ENCODE measurements at places on chromosomes 2 and 18.

- no peak for DNase-seq
Observed at GRCh38 chr18:23977719-23978483, 36.7 kb upstream of the TTC39C start.

GRCh38 chr2:9441556-9441955 is 18.1 kb downstream of the CPSF3 start:
- no peak for DNase-seq

- no peak for DNase-seq
Observed at GRCh38 chr2:150981826-150982225, 279.8 kb downstream of the RBM43 start.

- no peak for DNase-seq
Observed at GRCh38 chr2:3114406-3115185, 263.0 kb downstream of the EIPR1 start.

DNA sequence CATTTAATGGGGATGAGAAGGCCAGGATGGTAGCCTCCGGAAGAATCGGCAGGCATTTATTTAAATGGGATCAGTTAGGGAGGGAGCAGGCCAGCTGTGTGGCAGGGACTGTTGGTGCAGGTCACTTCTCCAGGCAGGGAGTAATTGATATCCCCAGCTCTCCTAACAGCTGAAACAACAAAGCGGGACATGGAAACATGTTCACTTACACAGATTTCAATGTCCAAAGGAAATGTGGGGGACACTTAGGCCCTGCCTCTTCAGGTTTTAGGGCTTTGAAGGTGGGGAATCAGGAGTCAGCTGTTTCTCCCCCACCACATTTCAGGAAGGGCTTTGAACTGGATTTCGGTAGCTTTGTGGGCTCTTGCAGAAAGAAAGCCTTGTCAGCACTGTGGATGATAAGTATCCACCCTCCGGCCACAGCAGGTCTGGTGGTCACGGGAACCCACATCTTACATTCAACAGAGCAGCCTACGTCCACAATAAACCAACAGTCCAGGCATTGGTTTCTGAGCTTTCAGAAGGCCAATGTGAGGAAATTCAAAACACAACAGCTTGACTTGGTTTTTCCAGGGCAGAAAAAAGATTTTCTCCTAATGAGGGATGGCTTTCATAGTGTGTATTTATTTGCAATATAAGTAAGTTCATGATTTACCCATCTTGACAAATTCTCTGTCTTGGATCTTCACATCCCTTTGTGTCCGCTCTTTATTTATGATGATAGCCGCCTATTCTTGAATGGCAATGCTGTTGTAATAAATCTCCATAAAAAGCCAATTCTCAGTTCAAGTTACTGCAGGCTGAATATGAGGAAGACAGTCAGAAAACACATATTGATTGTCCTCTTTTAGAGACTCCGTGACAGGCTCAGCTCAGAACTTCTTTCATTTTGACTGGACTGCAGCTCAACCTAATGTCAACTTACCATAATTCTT is 96.6 kb upstream of the NRP2 start:
- no peak for DNase-seq

GRCh38 chr18:21444465-21445212 is 155.9 kb downstream of the ESCO1 start:
- DNase-seq: peak; percentile 10

GRCh38 chr2:240437861-240438809 is 2.7 kb downstream of the GPC1 start:
- DNase-seq: peak; percentile 27

GRCh38 chr2:96727431-96727830 is 12.4 kb downstream of the LMAN2L start:
- DNase-seq: no peak

DNA sequence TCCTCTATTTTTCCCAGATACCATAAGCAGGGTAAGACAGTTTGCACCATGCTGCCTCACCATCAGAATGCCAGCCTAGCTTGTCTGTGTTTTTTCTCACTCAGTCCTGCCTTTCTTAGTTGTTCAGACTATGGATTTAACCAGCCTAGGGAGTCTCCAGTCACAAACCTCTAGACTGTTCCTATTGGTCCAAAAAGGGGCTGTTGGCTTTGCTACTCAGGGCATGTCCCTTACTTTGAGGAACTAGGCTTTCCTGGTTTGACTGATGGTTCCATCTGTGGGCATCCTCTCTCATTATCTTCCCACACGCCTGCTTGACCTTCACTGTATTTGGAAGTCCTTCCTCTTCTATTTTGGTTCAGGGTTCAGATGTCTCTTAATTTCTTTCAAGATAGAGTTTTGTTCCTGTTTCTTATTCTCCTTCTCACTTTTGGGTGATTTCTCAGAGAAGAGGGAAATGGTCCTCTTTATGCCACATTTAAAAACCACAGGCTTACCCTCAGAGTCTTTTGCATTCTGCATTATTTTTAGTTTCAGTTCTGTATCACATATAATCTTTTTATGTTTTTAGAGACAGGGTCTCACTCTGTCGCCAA is 31.3 kb upstream of the TMEM131 start:
- no peak for DNase-seq

DNA sequence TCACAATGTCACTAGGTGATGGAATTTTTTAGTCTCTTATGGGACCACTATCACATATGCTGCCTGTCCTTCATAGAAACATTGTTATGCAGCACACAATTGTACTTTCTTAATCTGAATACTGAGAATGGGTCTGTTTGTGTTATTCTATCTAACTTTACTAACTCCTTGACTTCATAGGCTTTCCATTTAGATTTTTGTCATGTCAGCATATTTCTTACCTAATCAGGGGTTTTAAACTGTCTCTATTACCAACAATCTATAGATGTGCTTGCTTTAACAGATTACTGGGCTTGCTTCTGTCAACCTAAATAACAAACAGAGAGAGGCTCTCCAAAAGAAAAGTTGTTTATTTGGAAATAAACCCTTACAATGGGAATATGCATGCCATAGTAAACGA is 289.6 kb upstream of the ZNF804A start:
- DNase-seq: no peak

DNA sequence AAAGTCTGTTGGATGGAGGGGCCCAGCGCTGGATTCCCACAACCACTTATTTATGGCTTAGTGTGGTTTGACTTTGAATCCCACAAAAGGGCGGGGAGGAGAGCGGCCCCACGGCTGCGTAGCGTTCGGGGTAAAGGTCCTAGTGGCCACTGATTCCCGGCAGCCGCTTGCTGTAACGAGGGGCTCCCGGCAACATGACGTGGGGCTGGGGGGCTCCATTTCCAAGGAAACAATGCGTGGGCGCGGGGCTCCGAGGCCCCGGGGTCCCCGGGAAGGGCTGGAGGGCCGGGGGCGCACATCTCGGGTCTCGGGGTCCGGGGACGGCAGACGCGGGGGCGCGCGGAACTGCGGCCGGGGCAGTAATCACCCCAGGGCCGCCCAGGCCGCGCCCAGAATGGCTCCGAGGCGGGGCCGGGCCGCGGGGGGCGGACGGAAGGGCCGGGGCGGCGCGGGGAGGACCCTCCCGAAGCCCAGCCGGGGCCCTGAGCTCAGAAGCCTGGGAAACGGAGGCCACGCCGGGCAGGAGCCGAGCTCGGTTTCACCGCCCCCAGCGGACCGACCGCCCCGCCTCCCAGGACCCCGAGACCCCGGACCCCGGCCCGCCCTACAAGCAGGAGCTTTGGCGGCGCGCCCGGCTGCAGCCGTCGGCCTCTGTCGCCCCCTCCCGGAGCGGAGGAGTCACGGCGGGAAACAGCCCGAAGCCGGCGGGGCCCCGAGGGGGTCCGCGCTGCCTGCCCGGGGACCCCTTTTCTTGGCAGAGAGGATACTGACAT is 11.9 kb upstream of the MLPH start:
- DNase-seq: peak; percentile 76

DNA sequence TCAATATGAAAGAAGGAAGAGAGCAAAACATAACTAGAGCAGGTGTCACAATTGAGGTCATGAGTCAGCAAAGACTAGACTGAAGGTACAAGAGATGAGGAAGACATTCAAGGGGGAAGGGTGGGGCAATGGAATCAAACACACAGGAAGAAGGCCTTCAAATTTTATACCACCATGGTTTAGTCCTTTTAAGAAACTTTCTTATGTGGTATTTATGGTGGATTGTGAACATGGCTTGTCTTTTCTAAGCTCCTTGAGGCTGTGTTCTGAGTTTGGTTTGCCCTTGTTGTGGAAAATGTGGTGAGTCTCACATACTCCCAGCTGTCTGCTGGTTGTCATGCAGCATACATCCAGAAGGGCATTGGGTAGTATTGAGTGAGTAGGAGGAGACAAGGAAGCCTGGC is 62.1 kb downstream of the NABP1 start:
- DNase-seq: no peak

- no peak for DNase-seq
Observed at GRCh38 chr2:12269041-12269972, 447.4 kb upstream of the TRIB2 start.

- DNase-seq: no peak
Observed at GRCh38 chr2:16037808-16038457, 97.6 kb downstream of the MYCN start.

- no peak for DNase-seq
Observed at GRCh38 chr2:197113275-197113711, 186.8 kb upstream of the PGAP1 start.

DNA sequence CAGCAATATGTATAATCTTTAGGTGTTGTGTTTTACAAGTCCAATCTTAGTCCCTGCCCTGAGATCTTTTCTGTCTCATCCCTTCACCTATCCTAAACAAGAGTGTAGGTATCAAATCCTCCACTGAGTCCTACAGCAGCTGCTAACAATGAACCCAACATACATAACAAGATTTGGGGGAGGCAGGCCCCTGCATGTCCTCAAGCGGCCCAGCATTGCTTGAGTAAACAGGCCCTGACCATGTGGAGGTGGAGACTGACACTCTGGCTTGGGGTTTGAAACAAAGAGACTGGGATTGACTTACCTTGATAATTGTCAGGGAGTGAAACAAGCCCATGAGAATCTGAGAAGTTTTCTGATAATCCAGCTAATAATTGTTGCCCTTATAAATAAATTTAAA is 213.4 kb downstream of the STK39 start:
- no peak for DNase-seq

- no peak for DNase-seq
Observed at GRCh38 chr2:24818721-24819167, 25.5 kb downstream of the CENPO start.

GRCh38 chr2:100799686-100800085 is 20.3 kb upstream of the NPAS2 start:
- DNase-seq: no peak

GRCh38 chr2:99653433-99653832 is 163.6 kb upstream of the REV1 start:
- no peak for DNase-seq

DNA sequence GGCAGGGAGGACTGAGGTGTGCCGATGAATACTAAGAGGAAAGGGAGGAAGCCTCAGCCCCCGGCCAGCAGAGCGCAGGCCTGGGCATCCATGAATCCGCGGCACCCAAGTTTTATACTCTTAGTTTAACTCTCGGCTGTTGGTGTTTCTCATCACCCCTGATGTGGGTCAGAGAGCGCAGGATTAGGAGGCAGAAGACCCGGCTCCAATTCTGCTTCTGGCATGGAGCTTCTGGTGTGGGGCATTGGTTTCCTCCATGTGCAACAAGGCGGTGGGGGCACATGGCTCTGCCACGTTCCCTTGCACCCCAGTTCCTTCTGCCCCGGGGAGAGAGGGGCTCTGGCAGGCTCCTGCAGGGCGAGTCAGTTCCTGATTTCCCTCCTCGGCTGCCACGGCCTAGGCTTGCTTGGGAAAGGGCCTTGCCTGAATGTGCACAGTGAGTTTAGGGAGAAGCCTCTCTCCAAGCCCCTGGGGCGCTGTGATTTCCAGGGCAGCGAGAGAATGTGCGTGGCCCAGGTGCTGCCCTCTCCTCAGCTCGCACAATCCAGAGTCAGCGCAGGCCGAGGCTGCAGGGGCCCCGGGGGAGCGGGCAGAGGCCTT is 36.2 kb upstream of the DNMT3A start:
- DNase-seq: no peak

- DNase-seq: peak; percentile 61
Observed at GRCh38 chr2:85893428-85894258, 4.9 kb upstream of the ST3GAL5 start.

DNA sequence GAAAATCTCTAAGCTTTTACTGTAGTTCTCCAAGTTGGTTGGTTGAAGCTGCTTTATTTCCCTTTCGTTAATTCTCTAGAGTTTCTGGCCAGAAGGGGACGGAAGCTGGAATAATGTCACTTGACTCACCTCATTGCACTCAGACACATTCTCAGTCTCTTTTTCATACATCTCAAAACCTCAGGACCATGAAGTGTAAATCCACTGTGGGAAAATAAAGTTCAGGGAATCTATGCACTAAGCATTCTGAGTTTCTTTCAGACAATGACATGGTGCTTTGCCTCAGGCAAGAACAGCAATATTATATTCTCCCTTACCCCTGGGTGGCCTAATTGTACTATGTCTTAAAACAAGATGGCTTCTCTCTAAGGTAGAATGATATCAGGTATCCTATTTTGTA is 167.8 kb downstream of the PRPF40A start:
- DNase-seq: no peak

DNA sequence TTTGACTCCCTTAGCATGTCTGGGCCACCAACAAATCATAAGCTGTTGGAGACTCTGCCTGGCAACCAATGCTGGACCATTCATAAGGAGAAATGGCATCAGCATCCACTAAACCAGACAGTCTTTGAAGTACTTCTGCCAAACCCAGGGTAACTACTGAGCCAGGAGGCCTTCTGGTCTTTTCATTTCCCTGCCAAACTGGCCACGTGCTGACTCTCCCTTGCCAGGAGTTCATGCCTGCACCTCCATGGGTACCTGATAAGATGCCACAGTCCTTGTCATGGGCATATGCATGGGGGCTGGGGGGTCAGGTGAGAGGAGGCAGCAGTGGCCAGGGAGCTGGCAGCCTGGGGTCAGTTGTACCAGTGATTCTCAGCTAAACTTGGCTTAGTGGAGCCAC is 34.2 kb upstream of the DAPL1 start:
- no peak for DNase-seq

DNA sequence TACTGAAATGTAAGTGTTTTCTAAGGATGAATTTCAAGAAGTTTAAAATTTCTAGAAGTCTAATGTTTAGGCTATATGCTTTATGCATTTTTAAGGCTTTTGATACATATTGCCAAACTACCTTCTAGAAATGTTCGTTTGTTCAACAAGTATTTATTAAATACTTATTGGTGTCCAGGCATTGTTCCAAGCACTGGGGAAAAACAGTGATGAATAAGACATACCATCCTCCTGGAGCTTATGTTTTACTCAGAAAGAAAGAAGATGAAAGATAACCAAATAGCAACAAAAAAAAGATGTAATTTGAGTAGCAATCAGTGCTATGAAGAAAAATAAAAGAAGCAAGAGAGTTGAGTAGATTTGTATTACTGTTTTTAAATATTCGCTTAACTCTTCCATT is 692.9 kb downstream of the SLC4A3 start:
- no peak for DNase-seq

DNA sequence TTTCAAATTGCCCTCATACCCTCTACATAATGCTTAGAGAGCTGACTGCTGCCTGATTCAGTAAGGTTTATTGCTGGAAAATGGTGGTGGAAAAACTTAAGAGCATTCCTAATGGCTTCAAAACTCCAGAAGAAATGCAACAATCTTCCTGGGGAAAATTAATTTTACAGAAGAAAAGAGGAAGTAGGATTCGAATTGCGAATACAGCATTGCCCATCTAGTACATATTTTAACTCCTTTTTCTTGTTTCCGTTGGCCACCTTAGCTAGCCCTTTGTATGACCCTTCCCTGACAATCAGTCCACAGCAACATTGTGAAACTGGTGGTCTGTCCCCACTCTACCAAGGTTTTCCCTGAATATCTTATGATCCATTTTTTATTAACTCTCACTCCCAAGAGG is 224.7 kb downstream of the MTX2 start:
- DNase-seq: no peak

All from T1000 (cell line).